Thyroid gland (tissue), 4 donors: ENCODE measurements at places on chromosomes 6 and 20. TPM values are rescaled to one million over a fixed set of nuclear protein-coding genes. Genes with fewer than 3 reads are reported as not detected.

DNA sequence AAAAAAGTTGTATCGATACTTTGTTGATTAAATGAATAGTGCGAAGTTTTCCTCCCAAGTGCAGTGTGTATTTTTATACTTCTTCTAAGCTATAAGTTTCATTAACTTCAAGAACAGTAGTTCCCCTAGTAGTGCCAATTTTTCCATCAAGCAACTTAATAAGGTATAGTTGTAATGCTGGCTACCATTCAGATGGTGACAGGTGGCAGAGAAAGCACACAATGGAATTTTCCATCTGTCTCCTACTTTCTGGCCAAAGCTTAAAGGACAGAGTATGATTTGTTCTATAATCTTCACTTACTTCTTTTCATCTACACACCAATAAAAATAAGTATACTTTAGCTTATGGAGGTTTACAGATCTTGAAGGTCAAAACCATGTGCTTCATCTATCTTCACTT, 431.1 kb downstream of the NKAIN2 start:
- H3K4me1 ChIP-seq = no peaks in the 10 kb centered on the region
- no peak overlapping the region for H3K27ac ChIP-seq
- H3K4me3 ChIP-seq = no peak overlapping the region

GRCh38 chr20:62804021-62804626, 511 bp upstream of the OGFR start:
- H3K27me3 ChIP-seq = no peaks in the 10 kb centered on the region
- H3K36me3 ChIP-seq = peaks cover 23% of the 10 kb centered on the region
- peak overlapping the region; percentile 50 for H3K27ac ChIP-seq
- no peak overlapping the region for H3K4me3 ChIP-seq

DNA sequence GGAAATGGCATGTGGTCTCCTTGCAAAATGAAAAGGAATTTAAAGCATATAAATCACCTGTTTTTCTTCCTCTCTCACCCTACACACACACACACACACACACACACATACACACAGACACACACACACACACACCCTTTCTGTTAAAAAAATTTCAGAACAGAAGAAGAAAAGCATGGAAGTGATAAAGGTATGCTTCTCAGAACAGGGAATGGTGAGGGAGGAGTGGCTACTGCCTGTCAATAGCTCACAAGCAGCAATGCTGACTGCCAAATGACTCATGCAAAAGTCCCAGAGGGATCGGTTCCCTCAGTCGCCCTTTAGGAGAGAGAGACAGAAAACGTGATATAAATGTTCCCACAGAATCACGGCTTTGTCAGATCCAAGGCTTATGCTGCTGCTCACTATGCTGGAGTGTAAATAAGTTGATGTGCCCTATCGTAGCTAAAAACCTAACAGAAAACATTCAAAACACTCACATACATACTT, 102.6 kb downstream of the IBTK start:
- H3K27ac ChIP-seq = no peak overlapping the region
- DNase-seq = no peak
- H3K4me1 ChIP-seq = no peaks in the 10 kb centered on the region
- H3K4me3 ChIP-seq = no peak overlapping the region
- no peaks in the 10 kb centered on the region for H3K27me3 ChIP-seq
- H3K36me3 ChIP-seq = no peaks in the 10 kb centered on the region

DNA sequence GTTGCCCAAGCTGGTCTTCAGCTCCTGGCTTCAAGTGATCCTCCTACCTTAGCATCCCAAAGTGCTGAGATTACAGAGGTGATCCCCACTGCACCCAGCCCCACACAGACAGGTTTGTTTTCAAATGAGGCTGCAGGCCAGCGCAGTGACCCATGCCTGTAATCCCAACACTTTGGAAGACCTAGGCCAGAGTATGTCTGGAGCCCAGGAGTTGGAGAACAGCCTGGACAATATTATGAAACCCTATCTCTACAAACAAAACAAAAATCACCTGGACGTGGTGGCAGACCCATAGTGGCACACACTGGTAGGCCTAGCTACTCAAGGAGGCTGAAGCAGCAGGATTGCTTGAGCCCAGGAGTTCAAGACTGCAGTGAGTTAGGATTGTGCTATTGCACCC, 8.0 kb upstream of the HMGN4 start:
- no peak overlapping the region for H3K4me3 ChIP-seq
- DNase-seq = no peak
- H3K4me1 ChIP-seq = no peaks in the 10 kb centered on the region
- H3K27ac ChIP-seq = no peak overlapping the region

GRCh38 chr20:24765316-24766142, 183.5 kb upstream of the CST7 start:
- H3K4me1 ChIP-seq = peaks cover 5% of the 10 kb centered on the region
- no peak for DNase-seq
- H3K4me3 ChIP-seq = no peak overlapping the region
- H3K27me3 ChIP-seq = no peaks in the 10 kb centered on the region
- H3K36me3 ChIP-seq = no peaks in the 10 kb centered on the region

- H3K4me1 ChIP-seq = peaks cover 15% of the 10 kb centered on the region
- no peak for DNase-seq
- no peaks in the 10 kb centered on the region for H3K36me3 ChIP-seq
- H3K4me3 ChIP-seq = no peak overlapping the region
Measured at GRCh38 chr6:158832026-158832425, 12.9 kb upstream of the EZR start.

GRCh38 chr6:4420160-4420865, 284.9 kb upstream of the ECI2 start:
- DNase-seq = no peak
- H3K27ac ChIP-seq = no peak overlapping the region
- H3K4me3 ChIP-seq = no peak overlapping the region
- no peaks in the 10 kb centered on the region for H3K4me1 ChIP-seq
- no peaks in the 10 kb centered on the region for H3K36me3 ChIP-seq
- H3K27me3 ChIP-seq = no peaks in the 10 kb centered on the region

DNA sequence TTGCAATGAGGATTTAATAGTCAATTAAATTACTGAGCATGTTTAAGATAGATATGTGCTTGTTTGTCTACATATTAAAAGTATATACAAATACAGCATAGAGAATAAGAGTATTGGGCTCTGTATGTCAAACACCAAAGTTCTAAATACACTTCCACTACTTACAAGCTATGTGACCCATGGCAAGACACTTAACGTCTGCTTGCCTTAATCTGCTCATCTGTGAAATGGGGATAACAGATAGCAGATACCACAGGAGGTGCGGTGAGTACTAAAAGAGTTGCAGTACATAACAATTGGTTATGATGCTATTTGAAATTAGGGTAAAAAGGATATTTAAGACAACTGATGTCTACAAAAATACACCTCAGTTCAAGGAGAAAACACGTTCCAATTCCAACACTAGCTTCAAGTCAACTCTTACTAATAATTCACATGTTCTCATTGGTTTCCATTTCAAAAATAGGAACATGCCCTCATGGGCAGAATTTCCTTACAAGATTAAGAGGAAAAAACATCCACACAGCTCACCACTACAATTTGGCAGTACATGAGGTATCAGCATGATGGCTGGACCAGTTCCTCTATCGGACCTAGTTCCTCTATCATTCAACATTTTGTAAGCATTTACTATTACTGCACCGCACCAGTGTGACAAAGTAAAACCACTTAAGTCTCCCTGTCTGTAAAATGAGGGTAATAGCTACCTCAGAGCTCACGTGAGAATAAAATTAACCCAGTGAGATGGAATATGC, 101.1 kb downstream of the SMLR1 start:
- no peak for DNase-seq
- no peaks in the 10 kb centered on the region for H3K27me3 ChIP-seq
- no peaks in the 10 kb centered on the region for H3K4me1 ChIP-seq
- no peak overlapping the region for H3K4me3 ChIP-seq
- H3K36me3 ChIP-seq = no peaks in the 10 kb centered on the region

- H3K27me3 ChIP-seq = no peaks in the 10 kb centered on the region
- H3K36me3 ChIP-seq = no peaks in the 10 kb centered on the region
- no peak overlapping the region for H3K27ac ChIP-seq
- H3K4me3 ChIP-seq = no peak overlapping the region
- peaks cover 39% of the 10 kb centered on the region for H3K4me1 ChIP-seq
- no peak for DNase-seq
Measured at GRCh38 chr6:136740050-136740974, 52.0 kb downstream of the MAP3K5 start.

DNA sequence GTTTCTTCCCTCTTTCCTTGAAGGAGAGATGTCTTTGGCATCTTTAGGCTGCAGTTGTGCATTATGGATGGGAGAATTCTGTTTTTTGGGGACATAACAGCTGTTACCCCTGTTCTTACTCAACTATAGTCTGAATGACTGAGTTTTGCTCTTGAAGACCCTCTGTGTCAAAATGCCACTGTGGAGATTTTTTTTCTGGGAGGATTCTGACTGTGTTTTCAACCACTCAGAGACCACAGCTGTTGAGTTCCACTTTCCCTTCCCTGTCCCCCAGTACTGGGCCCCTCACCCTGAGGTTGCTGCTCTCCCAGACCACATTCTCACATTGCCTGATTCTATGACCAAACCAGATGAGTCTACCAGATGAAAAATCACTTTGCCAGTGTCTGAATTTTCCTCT, 48.1 kb downstream of the NKX2-2 start:
- no peak overlapping the region for H3K27ac ChIP-seq
- no peaks in the 10 kb centered on the region for H3K36me3 ChIP-seq
- H3K27me3 ChIP-seq = no peaks in the 10 kb centered on the region
- DNase-seq = no peak
- H3K4me3 ChIP-seq = no peak overlapping the region

GRCh38 chr20:25344634-25345033, 46.0 kb downstream of the ABHD12 start:
- H3K36me3 ChIP-seq = no peaks in the 10 kb centered on the region
- H3K27me3 ChIP-seq = no peaks in the 10 kb centered on the region
- peaks cover 7% of the 10 kb centered on the region for H3K4me1 ChIP-seq
- H3K27ac ChIP-seq = no peak overlapping the region

- DNase-seq = no peak
- H3K4me1 ChIP-seq = no peaks in the 10 kb centered on the region
- no peaks in the 10 kb centered on the region for H3K36me3 ChIP-seq
Measured at GRCh38 chr6:41824571-41825569, 37.4 kb downstream of the TOMM6 start.

DNA sequence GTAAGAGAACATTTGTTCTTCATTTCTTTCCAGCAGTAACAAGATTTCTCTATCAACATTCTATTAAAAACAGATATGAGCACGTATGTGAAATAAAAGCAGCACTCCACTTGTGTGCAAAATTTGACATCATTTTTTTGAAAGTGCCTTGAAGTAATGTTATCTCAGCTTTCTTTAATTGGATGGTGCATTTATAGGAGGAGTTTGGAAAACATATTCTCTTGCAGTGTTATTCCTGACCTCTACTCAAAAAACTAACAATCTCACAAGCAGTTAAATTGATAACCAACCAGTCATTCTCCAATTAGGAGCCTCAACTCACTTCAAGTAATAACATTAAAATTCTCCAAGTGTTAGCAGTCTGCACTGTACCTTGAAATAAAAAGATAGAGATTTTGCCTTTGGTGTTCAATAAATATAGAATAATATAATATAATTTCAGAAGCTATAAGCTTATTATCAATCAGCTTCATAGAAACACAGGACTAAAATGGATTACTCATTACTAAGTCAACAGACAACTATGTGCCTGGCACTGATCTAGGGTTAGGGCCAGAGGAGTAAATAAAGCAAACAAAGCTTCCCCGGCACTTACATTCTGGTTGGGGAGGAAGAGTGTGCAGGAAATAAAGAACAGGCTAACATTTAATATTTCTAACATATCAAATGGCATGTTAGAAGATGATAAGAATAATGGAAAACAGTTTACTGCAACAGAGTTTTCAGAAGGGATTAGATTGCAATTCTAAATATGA, 149.0 kb upstream of the SGK1 start:
- no peaks in the 10 kb centered on the region for H3K36me3 ChIP-seq
- H3K27me3 ChIP-seq = no peaks in the 10 kb centered on the region
- DNase-seq = no peak
- no peak overlapping the region for H3K4me3 ChIP-seq

DNA sequence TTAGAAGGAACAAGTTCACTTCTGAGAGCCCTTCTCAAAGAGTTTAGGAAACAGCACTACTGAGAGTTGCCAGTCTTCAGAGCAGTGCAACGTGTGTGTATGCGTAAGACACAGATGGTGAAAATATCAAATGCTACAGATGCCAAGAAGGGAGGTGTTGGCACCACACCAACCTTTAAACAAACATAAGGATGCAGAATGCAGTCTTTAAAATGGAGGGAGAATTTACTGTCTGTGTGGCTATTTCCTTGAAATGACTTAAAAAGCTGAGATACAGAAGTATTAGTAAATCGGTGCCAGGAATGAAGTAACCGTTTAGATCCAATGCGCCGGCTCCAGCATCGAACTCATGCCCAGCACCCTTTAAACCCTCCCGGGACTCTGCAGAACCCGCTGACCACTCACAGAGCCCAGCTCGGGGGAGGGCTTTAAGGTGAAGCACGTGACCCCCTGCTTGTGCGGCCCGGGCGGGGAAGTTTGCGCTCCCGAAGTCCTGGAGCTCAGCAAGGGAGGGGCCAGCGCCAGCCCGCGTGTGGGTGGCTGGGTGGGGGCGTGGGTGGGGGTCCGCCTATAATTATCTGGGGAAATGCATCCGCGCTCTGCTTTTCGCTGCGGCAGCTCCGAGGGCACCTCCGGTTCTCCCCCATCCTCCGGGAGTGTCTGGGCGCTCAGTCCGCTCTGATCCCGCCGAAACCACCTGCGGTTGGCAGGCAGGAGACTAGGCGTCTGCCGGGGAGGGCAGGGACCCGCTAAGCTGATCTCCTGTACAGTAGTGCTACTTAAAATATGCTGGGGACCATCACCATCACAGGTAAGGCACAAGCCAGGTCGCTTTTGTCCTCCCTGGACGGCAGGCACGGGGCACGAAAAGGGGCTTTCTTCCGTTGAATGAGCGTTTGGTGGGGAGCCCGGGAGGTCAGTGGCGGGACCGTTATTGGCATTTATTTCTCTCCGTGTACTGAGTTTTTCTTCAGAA, 66.0 kb downstream of the ZBTB2 start:
- peak; percentile 73 for DNase-seq
- H3K4me3 ChIP-seq = peak overlapping the region; percentile 51
- H3K27me3 ChIP-seq = no peaks in the 10 kb centered on the region
- peaks cover 15% of the 10 kb centered on the region for H3K4me1 ChIP-seq

- peaks cover 25% of the 10 kb centered on the region for H3K4me1 ChIP-seq
- no peaks in the 10 kb centered on the region for H3K36me3 ChIP-seq
- H3K4me3 ChIP-seq = no peak overlapping the region
- peak; percentile 61 for DNase-seq
Measured at GRCh38 chr20:50678169-50678898, 13.0 kb downstream of the RIPOR3 start.

- no peaks in the 10 kb centered on the region for H3K27me3 ChIP-seq
- H3K27ac ChIP-seq = no peak overlapping the region
- no peaks in the 10 kb centered on the region for H3K36me3 ChIP-seq
- H3K4me3 ChIP-seq = no peak overlapping the region
- H3K4me1 ChIP-seq = no peaks in the 10 kb centered on the region
Measured at GRCh38 chr6:98779618-98780017, 54.8 kb upstream of the POU3F2 start.

GRCh38 chr6:167532410-167533288, 207.8 kb downstream of the TTLL2 start:
- no peak overlapping the region for H3K4me3 ChIP-seq
- H3K27ac ChIP-seq = no peak overlapping the region
- no peaks in the 10 kb centered on the region for H3K27me3 ChIP-seq
- no peak for DNase-seq
- H3K4me1 ChIP-seq = no peaks in the 10 kb centered on the region

The ACTL10 gene
- total RNA-seq = 2.1 TPM

The PRDM13 gene
- not detected for total RNA-seq

The SLC17A4 gene
- not detected for total RNA-seq

The TRIM40 gene
- not detected for total RNA-seq

The NPBWR2 gene
- total RNA-seq = not detected

The OLIG3 gene
- not detected for total RNA-seq

The BPIFB4 gene
- total RNA-seq = not detected
